NCI-H2081 treated with DMSO at 0.1 percent for 48 hours (cell line): ENCODE measurements at places on chromosomes 1 and 21.

DNA sequence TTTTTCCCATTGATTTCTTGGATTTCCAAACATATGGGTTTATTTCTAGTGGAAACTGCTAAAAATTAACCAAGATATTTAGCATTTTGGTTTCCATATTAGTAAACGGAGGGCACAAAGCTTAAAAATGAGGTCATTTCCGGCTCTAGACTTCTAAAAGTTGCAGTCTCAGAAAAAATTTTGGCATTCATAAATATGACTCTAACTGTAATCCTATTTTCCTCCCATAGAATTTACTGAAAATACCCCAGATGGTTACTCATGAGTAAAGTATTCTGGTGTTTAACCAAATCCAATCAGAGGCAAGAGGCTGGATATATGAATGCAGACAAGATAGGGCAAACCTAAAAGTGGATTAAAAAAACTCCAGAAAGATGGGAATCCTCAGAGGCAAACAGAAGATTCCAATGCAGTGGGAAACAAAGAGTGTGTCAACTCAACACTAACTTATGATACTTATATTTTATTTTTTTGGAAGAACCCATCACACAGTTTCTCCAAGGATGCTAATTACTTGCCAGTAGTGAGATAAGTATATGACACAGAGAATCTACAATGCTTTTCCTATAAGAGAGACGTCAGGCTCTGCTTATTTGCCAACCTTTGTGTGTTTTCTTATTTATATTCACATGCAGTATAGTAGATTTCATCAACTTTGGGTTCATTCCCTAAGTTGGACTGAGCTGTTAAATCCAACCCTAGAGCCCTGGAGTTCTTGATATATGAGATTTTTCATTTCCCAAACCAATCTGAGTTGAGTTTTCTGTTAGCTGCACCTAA, 90.1 kb upstream of the BCL10 start:
- DNase-seq: no peak

GRCh38 chr1:1065265-1065939, 8.7 kb downstream of the RNF223 start:
- no peak for DNase-seq

DNA sequence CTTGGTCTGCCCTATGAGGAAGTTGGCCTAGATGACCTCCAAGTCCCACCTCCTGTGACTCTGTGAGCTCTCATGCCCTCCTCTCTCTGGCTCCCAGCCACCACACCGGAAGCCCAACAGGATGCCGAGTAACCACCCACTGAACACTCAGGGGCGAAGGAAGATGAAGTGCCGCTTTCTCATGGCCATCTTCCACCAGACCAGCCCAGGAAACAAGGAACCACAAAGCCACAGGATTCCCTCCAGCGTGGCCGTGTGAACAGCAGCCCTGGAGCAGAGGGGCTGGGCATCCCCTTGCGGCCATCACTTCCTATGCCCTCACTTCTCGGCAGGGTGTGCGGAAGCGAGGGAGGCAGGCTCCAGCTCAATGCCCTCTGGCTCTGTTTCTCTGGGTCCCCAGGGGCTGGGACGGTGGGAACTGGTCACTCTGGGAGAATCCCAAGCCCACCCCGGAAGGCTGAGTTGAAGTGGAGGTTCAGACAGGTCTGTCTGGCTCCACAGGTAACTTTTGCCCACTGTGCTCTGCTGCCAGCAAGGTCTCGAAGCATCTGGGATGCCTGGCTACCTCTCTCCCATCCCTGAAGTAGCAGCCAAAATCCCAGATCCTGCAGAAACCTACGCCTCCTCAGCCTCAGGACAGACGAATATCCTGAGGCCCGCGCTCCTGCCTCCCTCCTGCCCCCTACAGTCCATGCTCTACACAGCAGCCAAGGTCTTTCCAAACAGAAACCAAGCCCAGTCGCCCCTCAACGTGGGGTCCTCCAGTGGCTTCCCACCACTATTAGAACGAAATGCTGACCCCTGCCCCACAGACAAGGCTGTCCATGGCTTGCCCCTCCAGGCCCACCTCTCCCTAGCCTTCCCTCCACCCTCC, 44.2 kb upstream of the ECE1 start:
- DNase-seq: no peak

DNA sequence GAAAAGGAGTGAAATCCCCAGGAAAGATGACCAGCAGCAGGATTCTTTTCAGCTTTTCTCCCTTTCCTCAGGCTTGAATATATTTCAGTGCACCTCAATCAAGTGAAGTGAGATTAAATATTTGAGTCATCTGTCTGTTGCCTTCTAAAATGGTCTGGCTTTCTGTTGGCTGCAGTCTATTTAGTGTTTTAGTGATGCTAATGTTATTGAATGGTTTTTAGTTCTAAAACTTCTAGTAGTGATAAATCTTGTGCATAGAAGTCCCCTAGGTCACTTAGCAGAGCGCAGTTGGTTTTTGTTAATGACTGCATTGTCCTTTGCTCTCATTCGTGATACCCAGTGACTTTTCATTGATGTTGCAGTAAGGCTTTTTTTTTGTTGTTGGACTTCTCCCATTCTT, 53.5 kb downstream of the ITSN1 start:
- no peak for DNase-seq

DNA sequence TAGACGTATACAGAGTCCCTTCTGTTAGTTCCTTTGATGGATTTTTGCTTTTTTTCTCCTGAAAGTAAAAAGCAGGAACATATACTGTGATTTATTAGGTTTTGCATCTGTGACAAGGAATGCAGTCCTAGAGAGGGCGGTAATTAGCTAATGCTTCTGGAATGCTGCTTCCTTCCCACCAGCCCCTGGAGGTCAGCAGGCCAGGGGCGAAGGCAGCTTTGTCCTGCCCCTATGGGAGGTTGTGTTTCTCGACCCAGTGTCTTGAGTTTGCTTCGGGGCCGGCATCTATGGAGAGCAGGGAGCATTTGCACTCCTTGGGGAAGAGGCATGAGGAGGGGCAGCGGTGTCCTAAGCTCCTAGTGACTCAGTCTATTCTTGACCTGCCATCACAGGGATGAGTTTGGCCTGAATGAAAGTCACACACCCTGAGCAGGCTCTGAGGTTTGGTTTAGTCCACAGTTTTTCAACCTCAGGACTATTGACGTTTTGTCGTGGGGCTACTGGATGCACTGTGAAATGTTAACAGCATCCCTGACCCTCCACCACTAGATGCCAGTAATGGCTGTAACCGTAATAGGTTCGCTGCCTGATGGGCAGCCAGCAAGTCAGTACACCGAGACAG, 85.0 kb upstream of the KCNJ15 start:
- DNase-seq: no peak

DNA sequence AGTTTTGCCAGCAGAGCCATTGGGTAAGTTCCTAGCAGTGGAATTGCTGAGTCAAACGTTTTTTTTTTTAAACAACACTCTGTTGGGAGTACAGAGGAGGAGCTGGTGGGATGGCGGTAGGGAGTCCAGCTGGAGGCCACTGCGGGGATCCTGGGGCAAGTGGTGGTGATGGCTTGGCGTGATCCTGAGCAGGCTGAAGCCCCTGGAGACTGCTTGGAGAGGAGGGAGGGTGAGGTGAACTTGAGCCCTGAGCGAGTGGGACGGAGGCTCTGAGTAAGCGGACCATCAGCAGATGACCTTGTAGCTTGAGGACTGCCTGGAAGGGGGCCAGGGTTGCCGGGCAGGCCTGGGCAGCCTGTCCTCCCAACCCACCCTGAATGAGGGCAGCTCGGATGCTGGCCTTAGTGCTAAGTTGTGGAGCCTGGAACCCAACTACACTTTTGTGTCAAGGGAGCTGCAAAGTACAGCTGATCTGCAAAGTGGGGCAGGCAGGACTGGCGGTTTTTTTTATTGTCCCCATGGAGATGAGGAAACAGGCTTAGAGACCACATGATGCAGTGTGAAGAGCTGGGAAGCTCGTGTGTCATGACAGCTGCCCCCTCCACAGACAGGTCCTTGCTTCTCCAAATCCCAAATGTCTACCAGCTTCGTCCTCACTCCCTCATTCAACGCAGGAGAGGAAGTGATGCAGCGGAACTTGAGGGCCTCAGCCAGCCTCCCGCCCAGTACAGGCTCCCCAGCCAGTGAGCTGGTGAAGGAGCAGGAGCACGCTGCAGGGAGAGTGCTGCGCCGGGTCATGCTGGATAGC, 20.2 kb downstream of the MRPL37 start:
- DNase-seq: no peak

- DNase-seq: no peak
Measured at GRCh38 chr1:98735756-98736155, 74.2 kb downstream of the SNX7 start.

DNA sequence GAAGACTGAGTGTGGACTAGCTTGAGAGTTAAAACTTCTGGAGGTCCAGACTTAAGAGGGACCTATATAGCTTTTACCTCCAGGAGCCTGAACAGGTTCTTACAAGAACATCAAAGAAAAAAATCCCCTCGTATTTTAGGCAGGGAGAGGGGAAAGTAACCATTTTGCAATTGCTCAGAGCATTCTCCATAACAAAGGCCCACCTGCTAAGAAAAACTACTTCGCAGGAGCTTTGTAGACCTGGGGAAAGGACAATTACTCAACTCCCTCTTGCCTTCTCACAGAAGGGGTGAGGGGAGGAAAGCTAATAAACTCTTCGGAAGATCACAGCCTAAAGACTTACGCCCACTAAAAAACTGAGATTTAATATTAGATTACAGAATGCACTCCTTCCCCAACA, 86.3 kb downstream of the RERE start:
- no peak for DNase-seq

DNA sequence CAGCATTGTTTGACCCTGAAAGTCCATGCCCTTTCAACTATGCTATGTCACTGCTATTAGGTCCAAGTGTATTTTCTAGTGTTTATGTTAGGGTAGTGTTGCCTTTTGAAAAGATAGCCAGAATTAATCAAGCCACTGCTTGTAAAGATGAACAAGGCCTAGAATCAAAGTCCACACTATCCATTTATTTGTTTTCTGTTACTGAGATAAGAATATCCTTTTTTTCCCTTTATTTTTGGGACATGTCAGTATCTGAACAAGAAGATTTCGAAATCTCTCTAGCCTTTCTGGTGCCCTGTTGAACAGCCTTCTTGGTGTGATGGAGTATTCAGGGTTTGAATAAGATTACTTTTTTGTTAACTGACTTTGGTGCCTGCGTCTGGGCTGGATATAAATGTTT, 16.7 kb downstream of the UBAP2L start:
- no peak for DNase-seq

DNA sequence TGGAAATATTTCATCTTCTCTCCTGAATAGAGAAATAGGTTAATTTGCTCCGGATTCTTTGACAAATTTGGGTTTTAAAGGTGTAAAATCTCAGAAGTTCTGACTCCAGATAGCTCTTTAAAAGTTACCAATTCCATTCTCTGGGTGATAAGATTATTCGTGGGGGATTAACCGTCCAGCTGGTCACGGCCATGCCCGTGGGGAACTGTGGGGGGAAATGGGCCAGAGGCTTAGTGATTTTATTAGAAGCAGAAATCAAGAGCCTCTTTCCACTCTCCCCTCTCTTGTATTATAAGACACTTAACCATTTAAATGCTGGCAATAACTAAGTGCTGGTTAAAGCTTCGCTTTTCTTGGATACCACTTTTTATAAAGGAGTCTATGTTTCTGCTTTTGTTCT, 376.4 kb upstream of the KAZN start:
- DNase-seq: no peak

DNA sequence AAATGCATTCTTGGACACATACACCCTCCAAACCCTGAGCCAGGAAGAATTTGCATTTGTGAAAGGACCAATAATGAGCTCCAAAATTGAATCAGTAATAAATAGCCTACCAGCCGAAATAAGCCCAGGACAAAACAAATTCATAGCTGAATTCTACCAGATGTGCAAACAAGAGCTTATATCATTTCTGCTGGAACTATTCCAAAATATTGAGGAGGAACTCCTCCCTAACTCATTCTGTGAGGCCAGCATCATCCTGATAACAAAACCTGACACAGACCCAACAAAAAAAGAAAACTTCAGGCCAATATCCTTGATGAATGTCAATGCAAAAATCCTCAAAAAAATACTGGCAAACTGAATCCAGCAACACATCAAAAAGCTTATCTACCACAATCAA, 6.7 kb downstream of the SPRR2E start:
- DNase-seq: no peak

- DNase-seq: no peak
Measured at GRCh38 chr1:78586572-78586971, 33.7 kb upstream of the IFI44L start.

DNA sequence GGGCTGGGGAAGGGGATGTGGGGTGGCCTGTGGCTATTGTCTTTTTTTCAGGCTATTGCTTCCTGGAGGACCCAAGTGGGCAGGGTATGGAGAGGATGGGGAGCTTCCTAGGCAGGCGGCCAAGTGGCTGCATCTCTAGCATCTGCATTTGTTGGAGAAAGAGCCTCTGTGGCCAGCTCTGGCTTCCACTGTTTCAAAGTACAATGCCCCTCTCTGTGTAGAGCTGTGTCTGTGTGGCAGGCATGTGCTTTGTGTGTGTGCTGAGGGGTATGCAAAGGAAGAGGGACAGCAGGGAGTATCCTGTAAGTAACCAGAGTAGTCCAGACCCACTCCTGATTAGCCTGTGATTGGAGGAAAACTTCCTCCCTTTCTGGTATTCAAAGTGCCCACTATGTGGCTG, 40.6 kb downstream of the KCNA2 start:
- DNase-seq: no peak

GRCh38 chr1:11678442-11678841, 2.5 kb downstream of the MAD2L2 start:
- no peak for DNase-seq

DNA sequence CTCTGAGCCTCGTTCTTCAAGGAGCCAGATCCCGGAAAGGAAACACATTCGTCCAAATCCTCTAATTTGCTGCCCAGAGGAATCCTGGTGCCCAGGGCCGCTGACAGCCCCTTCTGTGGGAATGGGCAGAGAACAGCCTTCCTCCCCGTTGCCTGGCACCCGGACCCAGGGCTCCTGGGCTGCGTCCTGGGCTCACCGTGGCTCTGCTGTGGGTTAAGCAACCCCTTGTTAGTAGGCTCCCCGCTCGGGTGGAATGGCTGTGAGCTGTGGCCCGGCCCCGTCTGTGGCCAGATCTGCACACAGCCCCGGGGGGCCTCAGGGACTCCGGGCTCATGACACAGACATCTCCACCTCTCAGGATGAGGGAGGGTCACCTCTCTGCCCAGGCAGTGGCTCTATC, 122.9 kb upstream of the ARHGEF16 start:
- no peak for DNase-seq

DNA sequence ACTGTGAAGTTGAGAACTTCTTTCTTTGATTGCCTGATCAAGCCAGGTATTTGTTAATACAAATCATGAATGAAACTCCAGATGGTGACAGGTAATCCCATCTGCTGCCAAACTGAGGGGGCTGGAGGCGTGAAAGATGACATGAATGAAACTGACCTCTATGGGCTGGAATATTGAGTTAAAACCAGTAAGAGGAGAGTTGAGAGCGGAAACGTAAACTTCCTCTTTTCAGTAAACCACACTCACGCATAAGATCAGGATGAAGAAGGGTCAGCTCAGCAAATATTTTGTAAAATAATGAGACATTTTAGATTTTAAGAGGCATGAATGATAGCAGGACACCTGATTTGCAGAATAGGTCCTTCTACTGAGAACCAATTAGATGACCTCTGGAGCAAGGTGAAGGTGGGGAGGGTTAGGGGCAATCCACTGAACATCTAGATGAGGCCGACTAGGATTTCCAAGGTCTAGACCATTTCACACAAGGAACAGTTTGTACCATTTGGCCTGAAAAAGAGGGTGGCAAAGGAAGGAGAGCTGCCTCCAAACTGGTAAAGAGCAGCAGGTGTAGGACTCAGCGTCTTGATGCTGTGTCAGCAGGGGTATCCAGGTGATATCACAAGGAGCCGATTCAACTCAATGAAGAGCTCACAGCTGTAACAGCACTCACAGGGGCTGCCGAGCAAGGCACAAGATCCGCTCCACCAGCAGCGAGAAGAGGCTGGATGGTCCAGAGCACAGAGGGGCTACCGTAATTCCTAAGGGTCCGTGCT, 132.6 kb downstream of the NTPCR start:
- DNase-seq: no peak

GRCh38 chr1:226790545-226791181, 51.6 kb upstream of the ITPKB start:
- no peak for DNase-seq
